HuH-7.5 (cell line): ENCODE measurements at places on chromosomes 13 and 19.

- DNase-seq: no peak
Observed at GRCh38 chr19:13301627-13302334, 151.6 kb downstream of the IER2 start.

DNA sequence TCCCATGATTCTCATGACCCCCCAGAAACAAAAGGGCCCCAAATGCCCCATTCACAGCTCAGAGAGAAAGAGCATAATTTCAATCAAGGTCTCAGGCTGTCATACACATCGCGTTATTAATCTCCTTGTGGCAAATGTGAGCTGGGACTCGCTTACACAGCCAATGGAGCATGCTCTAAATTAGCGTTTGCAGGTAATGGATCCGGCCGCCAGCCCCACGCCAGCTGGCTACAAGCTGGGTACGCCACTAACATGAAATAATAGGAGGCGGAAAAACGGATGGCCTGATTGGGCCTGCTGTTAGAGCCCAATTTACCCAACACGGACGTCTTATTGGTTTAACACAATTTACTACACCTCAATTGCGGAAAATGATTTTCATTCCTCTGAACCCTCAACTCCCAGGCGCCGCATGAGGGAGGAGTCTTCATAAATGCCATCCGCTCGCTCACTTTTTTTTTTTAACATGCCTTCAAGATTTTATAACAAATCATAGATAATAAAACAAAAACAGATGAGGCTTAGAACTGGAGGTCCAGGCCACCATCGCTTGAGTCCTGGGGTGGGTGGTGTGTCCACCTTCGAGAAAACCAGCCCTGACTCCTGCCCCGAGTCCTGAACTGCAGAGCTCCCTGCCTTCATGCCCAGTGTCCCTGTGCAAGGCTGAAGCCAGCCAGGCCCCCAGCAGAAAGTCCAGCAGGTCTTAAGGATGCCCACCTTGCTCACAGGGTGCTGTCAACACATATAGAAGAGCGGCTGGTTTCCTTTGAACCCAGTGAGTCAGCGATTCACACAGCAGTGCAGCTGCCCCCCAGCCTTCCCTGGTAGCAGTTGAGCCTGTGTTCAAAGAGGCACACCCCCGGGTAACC lies 62.1 kb downstream of the PEPD start:
- no peak for DNase-seq

GRCh38 chr13:95552539-95553441 lies at the start of gene CLDN10:
CLDN10 (plus strand) TSS chr13:95552720; CDS start chr13:95552754, 34 bp downstream.
- DNase-seq: no peak

- DNase-seq: no peak
Observed at GRCh38 chr13:72061613-72062012, 194.6 kb upstream of the DACH1 start.
